Caudate nucleus (tissue), 63 donors: ENCODE measurements at places on chromosomes 13 and 19.

GRCh38 chr13:105047676-105048295, 1487.7 kb downstream of the EFNB2 start:
- no peak for DNase-seq

GRCh38 chr19:12703046-12703445, 6.6 kb upstream of the FBXW9 start:
- DNase-seq: no peak

GRCh38 chr19:33376423-33376822, 2.9 kb downstream of the CEBPG start:
- DNase-seq: no peak

- no peak for DNase-seq
Measured at GRCh38 chr19:38793177-38793576, 4.2 kb downstream of the LGALS7B start.
